Pulmonary artery endothelial cell (primary cell): ENCODE measurements at places on chromosomes 4 and X. TPM values are rescaled to one million over a fixed set of nuclear protein-coding genes. Genes with fewer than 3 reads are reported as not detected.
A peak's percentile ranks its signal among the peaks of the same experiment; 100 is the strongest.

- no peak for DNase-seq
These were observed 3.5 kb upstream of the CCNI start for GRCh38 chr4:77079281-77079680.

PI4K2B gene
- 27.2 and 35.7 TPM in 2 replicates for total RNA-seq

DNA sequence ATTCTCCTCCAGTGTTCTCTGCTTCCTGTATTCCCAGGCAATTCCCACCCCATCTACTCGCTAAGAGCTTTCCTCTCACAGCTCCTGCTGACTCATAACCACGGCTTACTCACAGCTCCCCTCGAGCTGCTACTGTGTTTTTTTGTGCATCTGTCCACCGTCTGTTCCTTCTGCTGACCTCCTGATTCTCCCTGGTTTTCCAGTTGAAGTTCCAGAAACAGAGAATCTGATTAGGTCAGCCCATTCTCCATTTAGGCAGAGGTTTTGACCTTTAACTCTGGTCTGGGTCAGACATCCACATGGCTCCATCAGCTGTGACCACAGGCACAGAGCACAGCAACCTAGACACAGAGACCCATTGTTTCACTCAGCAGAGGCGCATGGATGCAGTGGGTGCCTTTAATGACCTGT lies 5.5 kb upstream of the SMIM20 start:
- peak; percentile 67 for DNase-seq

DNA sequence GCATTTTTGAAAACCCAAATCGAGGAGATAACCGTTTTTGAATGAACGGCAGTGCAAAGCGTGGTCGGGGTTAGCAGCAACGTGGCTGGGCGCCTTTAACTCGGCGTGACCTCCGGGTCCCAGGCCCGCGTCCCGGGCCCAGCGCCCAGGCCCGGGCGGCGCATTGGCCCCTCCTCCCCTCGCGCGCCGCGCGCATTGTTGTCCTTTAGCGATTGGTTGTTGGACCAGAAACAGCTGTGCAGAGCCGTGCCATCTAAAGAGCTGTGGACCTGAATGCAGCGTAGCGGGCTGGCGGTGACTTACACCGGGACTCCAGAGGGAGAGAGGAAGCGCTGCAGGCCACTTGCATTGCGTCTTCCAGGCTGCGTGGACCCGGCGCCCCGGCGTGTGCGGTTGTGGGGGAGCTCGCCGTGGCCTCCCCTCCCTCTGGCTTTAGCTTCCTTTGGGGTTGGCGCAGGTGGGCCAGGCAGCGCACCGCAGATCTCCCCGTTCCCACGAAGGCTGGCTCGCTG lies at the start of gene STOX2:
STOX2 (plus strand) TSS at position 227 of the 512 bp plus-strand sequence. CDS start 1,484 bp downstream, outside the sequence.
- no peak for DNase-seq
